ENCODE measurements at places on chromosomes 16 and 17.
A peak's percentile ranks its signal among the peaks of the same experiment; 100 is the strongest.

DNA sequence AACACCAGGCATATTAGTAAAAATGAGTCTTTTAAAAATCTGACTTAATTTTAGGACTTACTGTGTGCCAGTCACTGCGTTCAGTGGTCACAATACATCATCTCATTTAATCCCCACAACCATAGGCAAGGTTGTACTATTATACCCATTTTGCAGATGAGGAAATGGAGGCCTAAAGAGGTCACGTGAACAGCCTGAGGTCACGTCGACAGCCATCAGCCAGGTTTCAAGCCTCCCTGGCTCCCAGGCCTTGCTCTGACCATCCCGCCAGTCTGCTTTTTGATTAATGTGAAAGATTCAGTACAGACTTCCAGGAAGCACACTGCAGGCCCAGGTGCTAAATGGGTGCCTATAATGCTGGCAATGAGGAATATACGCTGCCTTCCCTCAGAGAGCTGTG is 86.3 kb upstream of the TOX3 start:
- no peak for DNase-seq

DNA sequence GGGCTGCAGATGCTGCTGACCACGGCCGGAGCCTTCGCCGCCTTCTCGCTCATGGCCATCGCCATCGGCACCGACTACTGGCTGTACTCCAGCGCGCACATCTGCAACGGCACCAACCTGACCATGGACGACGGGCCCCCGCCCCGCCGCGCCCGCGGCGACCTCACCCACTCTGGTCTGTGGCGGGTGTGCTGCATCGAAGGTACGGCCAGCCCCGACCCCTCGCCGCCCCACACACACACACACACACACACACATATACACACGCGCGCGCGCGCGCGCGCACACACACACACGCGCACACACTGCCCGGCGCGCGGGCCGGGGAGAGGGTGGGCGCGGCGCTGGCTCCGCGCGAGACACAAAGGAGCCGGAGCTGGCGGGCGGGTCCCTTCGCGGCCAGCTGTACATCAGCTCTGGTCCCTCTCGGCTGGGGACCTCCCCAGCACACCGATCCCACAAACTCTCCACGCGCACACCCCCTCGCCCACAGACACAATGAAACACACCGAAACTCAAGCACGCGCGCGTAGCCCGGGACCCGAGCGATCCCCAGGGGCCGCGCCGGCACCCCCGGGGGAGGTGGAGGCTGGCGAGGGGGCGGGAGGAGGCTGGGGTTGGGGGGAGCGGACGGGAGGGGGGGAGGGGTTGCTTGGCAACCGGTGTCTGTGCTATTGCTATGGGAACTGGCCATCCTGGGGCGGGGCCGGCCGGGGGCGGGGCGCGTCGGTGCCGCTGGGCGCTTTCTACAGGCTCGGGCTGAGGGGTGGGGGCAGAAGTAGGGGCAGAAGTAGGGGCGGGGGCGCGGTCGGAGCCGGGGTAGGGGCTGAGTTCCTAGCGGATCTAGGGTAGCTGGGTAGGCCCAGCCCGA is 658 bp downstream of the CACNG4 start:
- no peak for DNase-seq

DNA sequence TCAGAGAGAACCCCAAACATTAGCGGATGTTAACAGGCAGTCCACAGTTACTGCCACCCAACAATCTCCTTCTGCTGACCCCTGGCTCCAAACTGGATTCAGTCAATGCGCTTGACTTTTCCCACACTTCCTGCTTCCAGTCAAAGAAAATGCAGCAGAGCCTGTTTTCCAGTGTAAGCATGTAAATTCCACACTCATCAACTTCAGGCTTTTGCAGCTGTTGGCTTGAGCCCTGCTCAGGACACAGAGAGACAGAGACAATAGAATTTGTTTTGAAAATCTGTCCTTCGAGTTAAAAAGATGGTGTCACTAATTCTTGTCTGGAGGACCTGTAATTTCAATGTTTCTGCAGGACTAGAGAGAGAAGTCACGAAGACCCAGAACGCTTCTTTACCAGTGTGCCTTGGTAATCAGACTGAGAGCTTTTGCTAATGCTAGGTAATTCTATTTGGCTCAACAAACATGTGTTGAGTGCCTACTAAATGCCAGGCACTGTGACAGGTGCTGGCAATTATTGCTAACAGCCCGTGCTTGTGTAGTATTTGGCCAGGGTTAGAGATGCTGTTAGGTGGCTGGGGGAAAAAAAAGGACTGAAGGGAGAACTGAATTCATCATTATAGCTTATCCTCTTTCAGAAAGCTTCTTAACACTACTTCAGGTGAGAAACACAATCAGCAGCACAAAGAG is 32.5 kb downstream of the HOXB1 start:
- no peak for DNase-seq

- no peak for DNase-seq
These were observed 2.8 kb upstream of the APPBP2 start for GRCh38 chr17:60528828-60529227.

GRCh38 chr16:89786474-89787364 is 29.7 kb downstream of the FANCA start:
- DNase-seq = no peak

- no peak for DNase-seq
These were observed 40.3 kb upstream of the SLC5A11 start for GRCh38 chr16:24805484-24805883.

DNA sequence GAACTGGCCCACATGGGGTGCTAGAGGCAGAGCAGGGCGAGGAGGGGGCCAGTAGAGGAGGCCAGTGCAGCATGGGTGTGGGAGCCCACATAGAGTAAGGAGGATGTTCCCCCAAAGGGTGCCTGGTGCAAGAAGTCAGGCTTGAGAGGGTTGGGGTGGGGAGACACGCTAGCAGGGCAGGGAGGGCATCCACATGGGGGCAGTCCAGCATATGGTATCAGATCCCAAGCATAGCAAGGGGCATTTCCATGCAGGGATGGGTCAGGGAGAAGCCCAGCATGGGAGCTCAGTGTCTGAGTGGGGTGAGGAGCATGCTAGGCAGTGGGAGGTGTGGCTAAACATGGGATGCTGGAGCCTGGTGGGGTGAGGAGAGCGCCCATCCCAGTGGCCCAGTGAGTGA is 213.7 kb downstream of the COPRS start:
- DNase-seq = no peak

DNA sequence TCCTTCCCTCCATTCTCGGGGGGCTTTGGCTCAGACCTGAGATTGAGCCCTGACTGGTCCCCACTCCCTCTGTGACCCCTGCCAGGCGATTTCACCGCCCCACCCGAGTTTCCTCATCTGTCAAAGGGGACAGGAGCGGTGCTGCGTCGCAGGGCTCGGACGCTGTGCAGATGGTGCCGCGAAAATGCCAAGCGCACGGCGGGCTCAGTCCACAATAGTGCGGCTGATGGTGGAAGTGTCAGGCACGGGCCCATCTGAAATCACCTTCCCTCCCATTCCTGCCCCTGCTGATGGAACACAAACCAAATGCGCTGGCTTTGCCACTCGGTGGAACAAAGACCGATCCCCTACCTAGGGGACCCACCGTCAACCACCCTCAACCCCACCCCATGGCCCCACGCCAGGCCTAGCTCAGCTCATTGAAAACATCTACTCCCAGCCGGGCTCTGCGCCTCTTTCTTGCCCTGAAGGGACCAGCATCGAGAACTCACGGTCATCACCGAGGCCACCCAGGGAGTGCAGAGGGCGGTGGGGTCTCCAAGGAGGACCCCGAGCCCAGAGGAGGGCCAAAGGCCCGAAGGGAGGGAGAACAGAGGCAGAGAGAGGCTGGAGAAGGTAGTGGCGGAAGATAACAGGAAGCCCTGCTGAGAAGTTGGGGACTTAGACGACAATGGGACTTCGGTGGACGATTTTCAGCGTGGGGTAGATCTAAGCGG is 1.4 kb downstream of the CARHSP1 start:
- DNase-seq = no peak

DNA sequence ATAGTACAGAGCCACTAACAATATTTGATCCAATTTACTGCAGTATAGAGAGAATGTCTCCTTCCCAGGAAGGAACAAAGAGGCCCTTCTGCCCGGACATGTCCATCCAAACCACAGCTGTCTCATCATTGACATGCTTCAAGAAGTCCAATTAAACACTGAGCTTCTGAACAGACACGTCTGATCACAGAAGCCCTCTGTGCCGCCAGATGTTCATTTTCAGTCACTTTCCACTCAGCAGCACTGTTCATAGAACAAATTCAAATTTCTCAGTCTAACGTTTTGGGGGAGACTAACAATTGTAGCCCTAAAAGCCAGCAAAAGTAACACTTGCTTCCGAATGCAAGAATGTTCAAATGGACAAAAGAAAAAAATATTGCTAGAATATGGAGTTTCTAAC is 15.3 kb downstream of the ZC3H7A start:
- DNase-seq = no peak

- no peak for DNase-seq
These were observed 1.2 kb downstream of the CBX2 start for GRCh38 chr17:79779084-79779529.

GRCh38 chr16:68287276-68288251 is 23.2 kb downstream of the SLC7A6OS start:
- peak; percentile 41 for DNase-seq

- no peak for DNase-seq
These were observed 211.7 kb downstream of the SEC14L1 start for GRCh38 chr17:77352441-77352840.

DNA sequence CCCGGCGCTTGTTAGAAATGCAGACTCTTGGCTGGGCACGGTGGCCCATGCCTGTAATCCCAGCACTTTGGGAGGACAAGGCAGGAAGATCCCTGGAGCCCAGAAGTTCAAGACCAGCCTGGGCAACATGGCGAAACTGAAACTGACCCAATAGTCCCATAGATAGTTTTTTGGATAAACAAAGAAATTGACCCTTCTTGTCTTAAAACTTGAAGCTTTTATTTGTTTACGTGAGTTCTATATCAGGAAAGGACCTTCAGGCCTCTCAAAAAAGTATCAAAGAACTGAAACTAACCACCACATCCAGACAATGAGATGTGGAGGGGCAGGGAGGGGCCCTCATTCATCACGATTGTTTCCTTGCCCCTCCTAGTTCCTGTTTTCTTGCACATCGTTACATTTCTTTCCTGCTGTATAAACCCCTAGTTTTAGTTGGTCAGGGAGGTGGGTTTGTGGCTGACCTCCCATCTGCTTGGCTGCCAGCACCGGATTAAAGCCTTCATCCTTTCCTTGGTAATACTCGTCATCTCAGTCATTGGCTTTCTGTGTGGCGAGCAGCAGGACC is 29.9 kb upstream of the PRM1 start:
- peak; percentile 72 for DNase-seq

- DNase-seq = no peak
These were observed 6.7 kb downstream of the CAMTA2 start for GRCh38 chr17:4980644-4981216.

DNA sequence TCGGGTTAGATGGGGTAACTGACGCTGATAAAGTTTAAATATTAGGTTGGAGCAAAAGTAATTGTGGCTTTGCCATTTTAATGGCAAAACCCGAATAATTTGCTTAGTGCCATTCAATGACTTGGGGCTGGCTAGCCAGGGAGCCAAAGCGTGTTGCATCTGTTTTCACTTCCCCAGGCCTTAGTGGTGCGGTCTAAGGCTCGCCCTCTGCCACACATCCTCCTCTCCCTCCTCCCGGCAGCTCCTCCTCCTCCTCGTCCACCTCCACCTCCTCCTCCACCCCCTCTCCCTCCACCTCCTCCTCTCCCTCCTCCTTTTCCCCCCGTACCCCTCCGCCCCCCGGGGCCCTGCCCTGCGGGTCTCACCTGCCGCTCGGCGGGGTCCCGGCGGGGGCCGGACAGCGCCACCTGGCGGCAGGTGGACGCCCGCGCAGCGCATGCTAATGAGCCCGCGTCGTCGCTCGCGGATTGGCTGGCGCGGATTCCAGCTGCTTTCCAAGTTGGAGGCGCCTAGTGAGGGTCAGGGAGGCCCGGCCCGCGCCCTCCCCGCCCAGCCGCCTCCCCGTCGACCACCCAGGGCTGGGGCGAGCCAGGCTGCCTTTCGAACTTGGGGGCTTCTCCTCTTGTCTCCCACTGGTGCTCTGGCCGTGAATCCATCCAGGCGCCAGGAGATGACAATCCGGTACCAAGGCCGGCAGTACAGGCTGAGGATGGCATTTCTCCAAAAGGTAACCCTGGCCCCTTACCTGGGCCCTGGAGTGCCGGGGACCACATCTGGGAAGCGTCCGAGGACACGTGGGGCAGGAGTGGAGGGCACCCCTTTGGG is 36.6 kb upstream of the RGS9 start:
- peak; percentile 81 for DNase-seq

GRCh38 chr17:39920218-39921210 is 2.1 kb upstream of the GSDMB start:
- peak; percentile 49 for DNase-seq

DNA sequence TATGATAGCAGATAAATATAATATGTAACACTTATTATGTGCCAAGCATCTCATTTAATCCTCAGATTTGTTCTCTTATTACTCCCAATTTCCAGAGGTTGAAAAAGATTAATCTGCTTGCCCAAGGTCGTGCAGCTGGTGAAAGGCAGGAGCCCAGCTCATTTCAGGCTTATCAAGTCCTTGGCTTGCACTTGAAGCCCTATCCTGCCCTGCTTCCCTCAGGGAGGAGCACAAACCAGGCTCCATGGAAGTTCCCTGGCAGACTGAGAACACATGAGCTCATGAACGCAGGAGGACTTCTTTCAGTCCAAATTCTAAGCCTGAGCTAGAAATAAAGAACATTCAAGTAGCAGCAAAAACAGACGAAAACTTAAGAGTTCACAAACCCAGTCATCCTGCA is 74.8 kb downstream of the USP31 start:
- DNase-seq = no peak

- no peak for DNase-seq
These were observed 355.4 kb upstream of the SOX9 start for GRCh38 chr17:71765437-71765836.

GRCh38 chr16:77273-77806 is 685 bp upstream of the MPG start:
- no peak for DNase-seq

Measured in CD4-positive, alpha-beta T cell treated with Interferon gamma for 1 hour (primary cell).